ENCODE measurements at places on chromosomes 3 and 15.

DNA sequence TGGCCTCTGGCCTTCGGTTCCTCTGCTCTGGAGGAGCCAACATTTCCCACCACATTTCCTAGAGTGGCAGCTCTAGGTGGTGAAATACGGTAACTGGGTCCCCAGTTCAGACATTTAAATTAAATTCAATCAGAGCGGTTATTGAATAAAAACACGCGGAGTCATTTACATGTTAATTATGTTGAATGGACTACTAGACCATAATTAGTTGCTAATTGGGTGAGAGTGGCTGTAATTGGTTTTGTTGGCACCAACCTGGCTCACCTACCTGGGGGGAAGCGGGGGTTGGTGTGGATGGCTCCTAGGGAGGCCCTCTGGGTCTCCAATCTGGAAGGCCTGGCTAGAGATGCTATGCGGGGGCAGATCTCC lies 12.7 kb downstream of the SEMA3F start:
- DNase-seq: no peak

- no peak for DNase-seq
Observed at GRCh38 chr3:143998266-143998665, 26.6 kb downstream of the DIPK2A start.

DNA sequence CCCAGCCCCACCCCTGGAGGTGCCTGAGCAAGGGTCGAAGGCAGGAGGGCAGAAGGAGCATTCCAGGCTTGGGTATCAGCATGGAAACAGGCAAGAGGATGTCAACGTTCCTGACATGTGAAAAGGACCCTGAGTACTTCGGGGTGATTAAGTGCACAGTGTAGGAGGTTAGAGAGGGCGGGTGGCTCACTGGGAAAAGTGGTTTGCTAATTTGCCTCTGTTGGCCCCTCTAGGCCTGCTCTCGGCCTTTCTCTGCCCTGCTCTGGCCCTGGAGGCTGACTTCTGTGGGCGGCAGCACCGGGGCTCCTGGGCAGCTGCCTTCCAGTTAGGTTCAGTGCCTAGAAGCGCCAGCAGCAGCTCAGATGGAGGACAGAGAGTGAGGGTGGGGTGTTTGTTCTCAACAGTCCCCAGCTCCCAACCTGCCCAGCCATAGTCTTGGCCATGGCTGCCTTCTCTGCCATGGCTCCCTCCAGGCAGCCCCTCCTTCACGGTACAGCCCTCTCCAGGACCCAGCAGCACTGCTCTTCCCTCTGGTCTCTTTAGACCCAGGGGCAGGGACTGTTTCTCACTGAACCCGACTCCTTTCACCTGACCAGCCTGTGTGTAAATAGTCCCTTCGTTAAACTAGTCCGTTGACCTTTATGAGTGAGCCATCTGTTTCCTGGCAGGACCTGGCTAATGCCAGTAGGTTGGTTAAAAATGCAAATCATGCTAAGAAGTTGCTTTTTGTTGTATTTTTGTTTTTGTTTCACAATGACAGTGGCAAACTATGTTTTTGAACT lies 107.1 kb upstream of the TPM1 start:
- DNase-seq: no peak

DNA sequence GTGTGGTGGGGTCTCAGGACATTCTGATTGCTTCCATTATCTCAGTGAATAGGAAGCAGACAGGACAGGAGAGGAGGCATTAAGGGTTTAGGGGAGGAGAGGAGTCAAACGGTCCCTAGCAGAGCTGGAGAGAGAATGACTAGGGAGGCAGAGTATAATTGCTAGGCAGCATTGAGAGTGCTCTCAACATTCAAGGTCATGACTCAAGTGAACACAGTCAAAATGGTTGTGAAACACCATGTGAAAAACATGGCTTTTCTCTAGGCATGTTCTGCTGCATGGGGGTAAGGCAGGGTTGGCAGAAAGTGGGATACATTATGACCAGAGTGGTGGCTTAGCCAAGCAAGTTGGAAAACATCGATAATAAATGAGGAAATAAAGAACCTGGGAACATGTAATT lies 19.5 kb upstream of the HRH1 start:
- DNase-seq: no peak

GRCh38 chr15:79635149-79635771 lies 203.1 kb downstream of the MINAR1 start:
- DNase-seq: no peak

DNA sequence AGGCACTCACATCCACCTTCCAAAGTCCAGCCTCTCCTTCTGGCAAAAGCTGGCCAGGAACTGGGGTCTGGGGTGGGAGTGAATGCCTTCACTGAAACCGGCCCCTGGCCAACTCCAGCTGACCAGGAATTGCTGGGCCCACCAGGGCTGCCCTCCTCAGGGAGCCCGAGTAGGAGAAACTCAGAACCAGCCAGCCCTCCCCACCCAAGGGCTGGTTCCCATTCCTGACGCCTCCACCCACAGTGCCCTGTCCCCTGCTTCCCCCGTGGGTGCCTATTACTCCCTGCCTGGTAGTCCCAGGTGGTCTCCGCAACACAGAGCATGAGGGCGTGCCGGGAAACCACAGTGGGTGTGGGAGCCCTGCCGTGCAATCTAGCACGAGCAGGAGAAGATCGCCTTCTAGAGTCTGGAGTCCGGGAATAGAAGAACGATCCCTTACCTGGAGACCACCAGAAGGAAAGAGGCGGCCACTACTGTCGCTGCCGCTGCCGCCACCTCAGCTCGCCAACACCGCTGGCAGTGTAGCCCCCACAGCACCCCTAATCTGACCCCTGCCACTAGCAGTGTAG lies 178.8 kb downstream of the POTEB3 start:
- no peak for DNase-seq

GRCh38 chr3:8506571-8507061 lies 5.0 kb downstream of the LMCD1 start:
- DNase-seq: no peak

- no peak for DNase-seq
Observed at GRCh38 chr3:126515066-126515706, 2.4 kb downstream of the UROC1 start.

GRCh38 chr3:111012388-111013248 lies 59.0 kb upstream of the NECTIN3 start:
- no peak for DNase-seq

DNA sequence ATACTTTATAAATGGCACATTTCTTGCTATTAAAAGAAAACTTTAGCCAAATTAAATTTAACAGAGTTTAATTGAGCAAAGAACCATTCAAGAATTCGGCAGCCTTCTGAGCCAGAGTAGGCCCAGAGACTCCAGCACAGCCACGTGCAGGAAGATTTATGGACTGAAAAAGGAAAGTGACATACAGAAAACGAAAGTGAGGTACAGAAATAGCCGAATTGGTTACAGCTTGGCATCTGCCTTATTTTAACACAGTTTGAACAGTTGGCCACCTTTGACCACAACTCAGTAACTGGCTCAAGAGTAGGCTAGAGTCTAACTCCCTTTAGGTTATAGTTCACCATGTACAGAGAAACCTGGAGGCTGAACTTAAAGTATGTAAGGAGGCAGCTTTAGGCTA lies 17.6 kb downstream of the CFAP44 start:
- DNase-seq: peak; percentile 51

DNA sequence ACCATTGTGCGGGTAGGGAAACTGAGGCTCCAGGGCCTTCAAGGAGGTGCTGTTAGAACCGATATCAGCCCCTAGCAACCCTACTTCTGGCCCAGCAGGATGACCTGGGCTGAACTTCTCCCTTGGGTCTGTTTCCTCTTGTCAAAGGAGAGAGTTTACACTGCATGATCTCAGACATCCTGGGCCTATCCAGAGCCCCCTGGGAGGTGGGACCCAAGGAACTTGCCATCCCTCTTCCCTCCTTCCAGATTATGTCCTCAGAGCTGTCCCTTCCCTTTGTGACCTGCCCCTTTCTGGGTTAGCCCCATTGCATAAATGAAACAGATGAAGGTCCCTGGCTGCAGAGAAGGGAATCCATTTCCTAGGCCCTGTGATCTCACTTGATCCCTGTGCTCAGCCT lies 12.3 kb upstream of the DNAH1 start:
- no peak for DNase-seq

- DNase-seq: no peak
Observed at GRCh38 chr3:88291486-88291885, 141.7 kb downstream of the C3orf38 start.

- no peak for DNase-seq
Observed at GRCh38 chr15:43214592-43215295, 6.1 kb downstream of the EPB42 start.

DNA sequence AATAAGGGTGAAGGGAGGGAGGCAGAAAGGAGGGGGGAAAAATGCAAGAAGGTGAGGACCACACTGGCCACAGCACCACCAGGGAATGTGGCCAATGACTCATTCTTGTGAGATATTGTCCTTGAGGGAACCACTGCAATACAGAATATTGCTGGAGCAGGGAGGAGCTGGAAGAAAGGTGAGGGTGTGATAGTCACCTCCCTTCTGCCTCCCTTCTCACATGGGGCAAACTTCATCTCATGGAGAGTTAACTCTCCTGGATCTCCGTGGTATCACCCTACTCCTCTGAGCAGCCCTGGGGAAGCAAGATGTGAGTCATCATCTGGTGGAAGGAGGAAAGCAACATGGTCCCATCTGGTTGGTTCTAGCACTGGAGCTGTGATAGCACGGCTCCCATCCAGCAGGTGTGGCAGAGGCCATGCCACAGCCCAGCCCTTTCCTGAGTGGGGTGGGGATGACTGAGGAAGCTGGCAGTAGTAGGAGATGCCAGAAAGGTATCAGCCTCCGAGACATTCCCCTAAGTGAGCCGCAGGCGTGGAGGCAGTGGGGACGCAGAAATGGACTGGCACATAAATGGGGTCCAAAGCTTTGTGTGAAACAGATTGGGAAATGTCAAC lies 115.9 kb upstream of the LPP start:
- no peak for DNase-seq

- no peak for DNase-seq
Observed at GRCh38 chr3:98892263-98892662, 9.2 kb downstream of the DCBLD2 start.

- DNase-seq: no peak
Observed at GRCh38 chr3:99954914-99955644, 137.4 kb downstream of the CMSS1 start.

GRCh38 chr3:188358787-188359493 lies 205.0 kb downstream of the LPP start:
- no peak for DNase-seq

GRCh38 chr3:67389176-67389575 lies 265.2 kb downstream of the SUCLG2 start:
- DNase-seq: peak; percentile 15

DNA sequence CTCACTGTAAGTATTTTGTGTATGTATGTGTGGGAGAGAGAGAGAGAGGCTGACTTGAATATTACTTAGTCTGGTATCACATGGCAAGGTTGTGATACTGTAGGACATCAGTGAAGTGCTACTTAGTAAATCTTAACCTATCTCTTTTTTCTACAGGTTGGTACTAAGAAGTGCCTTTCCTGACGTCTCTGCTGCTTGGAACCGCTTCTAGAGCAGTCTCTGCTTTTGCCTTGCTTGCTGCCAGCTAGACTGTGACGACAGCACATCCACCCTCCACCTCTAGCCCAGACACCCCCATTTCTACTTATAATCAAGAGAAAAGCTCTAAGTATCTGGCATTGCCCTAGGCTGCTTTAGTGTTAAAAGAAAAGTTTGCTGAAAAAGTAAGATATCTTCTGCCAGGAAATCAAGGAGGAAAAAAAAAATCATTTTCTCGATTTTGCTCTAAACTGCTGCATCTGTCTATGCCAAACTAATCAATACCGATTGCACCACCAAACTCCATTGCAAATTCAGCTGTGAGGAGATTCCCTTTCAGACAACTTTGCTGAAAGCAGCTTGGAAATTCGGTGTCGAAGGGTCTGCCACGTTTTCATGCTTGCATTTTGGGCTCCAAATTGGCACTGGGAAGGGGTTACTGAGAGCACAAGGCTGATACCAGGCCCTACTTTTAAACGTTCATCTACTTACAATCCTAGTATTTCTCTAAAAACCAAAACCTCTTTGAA lies 30.7 kb downstream of the MBNL1 start:
- DNase-seq: no peak

DNA sequence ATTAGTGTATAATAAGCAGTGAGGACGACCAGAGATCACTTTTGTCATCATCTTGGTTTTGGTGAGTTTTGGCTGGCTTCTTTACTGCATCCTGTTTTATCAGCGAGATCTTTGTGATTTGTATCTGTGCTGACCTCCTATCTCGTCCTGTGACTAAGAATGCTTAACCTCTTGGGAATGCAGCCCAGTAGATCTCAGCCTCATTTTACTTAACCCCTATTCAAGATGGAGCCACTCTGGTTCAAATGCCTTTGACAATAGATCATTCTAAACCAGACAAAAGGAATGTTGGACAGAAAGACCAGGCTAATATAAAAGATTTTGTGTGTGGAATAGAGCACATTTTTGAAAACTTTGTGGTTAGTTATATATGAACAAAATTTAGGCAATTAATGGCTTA lies 618.5 kb upstream of the BCHE start:
- no peak for DNase-seq

GRCh38 chr3:143010024-143010423 lies 8.7 kb downstream of the U2SURP start:
- DNase-seq: no peak

DNA sequence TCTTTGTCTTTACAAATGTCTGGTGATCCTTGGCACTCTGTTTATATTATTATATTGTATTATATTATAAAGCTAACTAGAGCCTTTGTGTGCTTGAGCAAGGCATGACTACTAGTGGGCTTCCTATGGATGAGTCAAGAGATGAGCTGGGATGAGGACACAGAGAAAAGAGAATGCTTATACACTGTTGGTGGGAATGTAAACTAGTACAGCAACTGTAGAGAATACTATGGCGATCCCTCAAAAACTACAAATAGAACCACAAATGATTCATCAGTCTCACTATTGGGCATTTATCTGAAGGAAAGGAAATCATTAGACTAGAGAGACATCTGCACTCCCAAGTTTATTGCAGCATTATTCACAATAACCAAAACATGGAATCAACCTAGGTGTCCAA lies 40.8 kb upstream of the MED12L start:
- DNase-seq: no peak

GRCh38 chr15:38874464-38874863 lies 309.9 kb upstream of the RASGRP1 start:
- no peak for DNase-seq

DNA sequence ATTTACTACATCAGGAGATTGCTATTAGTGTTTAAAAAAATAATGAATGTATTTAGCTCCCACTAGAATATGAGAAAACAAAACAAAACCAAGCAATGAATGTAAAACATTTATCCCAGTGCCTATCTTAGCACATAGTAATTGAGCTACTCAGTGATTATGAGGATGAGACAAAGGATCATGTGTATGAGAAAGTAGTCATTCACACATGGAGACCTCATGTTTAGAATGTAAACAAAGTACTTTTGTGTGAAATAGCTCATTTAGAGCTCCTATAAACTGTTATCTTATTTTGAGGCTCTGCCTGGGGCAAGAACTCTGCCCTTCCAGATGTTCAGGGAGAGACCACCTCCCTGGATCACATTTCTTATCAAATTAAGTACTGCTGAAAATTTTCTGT lies 236.8 kb downstream of the LRRN1 start:
- DNase-seq: no peak

DNA sequence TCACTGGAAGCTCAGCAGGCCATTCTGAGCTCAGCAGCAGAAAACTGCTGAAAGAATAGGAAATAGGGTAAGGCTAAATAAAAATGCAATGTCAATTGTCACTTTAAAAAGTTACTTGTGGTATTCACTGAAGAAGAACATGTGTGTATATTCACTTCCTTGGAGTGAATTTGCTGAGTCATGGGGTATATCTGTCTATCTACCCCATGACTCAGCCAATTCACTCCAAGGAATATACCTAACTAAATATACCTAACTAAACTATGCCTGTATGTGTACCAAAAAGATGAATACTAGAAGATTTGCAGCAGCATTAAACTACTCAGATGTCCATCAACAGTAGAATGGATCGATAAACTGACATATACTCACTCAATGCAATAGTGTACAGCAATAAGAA lies 69.5 kb upstream of the KCNAB1 start:
- no peak for DNase-seq
